ENCODE measurements at places on chromosomes 2 and 18. TPM values are rescaled to one million over a fixed set of nuclear protein-coding genes. Genes with fewer than 3 reads are reported as not detected.

The GALNT5 gene
- total RNA-seq, result 2.8 TPM

The MOGAT1 gene
- not detected for total RNA-seq

The OTOS gene
- not detected for total RNA-seq

The MBD1 gene
- 38.1 TPM for total RNA-seq

The RESP18 gene
- total RNA-seq, result not detected

The PRKCE gene
- 8.6 TPM for total RNA-seq

All from A549 treated with CpdA at 1 μM for 4 hours (cell line).